ENCODE measurements at places on chromosomes 2 and 18.

DNA sequence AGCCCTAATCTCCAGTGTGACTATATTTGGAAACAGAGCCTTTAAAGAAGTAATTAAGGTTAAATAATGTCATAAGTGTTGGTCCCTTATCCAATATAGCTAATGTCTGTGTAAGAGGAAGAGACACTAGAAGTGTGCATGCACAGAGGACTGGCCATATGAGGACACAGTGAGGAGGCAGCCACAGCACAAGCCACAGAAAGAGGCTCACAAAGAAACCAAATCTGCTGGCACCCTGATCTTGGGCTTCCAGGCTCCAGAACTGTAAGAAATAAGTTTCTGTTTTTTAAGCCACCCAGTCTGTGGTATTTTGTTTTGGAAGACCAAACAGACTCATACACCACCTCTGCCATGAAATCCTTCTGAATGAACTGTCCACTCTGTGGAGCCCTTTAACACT is 186.4 kb upstream of the SLC39A10 start:
- no peak for DNase-seq

DNA sequence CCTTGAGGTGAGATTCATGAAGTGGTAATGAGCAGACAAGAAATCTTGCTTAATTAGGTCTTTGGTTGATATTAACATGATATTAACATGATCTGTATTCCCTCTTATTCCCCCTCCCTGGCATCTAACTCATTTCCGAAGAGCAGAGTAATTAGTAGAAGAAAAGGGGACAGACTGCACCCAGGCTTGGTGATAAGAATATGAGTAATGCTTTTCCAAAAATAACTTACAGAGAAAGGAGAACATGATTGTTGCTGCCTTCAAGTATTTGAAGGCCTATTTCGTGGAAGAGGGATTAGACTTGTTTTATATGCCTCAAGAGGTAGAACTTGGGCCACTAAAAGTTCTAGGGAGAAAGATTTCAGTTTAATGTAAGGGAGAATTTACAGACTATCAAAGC is 130.6 kb upstream of the ATP5MC3 start:
- no peak for DNase-seq

- DNase-seq: no peak
These were observed 75.4 kb downstream of the SPTBN1 start for GRCh38 chr2:54531558-54531957.

- DNase-seq: no peak
These were observed 57.6 kb downstream of the ACKR3 start for GRCh38 chr2:236627193-236627592.

- DNase-seq: no peak
These were observed 79.4 kb downstream of the KCTD1 start for GRCh38 chr18:26468931-26469340.

DNA sequence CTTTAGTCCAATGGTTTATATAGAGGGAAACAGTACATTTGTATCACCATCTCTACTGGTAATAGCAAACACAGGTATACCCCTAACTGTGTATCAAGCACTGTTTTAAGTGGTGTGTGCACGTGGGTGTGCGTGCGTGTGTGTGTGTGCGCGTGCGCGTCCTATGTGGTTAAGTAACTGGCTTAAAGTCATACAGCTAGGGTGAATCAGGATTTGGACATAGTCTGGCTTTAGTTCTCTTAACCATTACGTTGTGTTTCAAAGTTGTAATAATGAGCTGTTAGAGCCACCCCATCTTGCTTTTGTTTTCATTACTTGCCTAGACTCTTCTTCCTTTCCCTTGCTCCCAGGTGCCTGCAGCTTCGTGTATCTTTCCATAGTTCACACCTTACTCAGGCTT is 2.1 kb downstream of the HADHB start:
- DNase-seq: peak; percentile 25

DNA sequence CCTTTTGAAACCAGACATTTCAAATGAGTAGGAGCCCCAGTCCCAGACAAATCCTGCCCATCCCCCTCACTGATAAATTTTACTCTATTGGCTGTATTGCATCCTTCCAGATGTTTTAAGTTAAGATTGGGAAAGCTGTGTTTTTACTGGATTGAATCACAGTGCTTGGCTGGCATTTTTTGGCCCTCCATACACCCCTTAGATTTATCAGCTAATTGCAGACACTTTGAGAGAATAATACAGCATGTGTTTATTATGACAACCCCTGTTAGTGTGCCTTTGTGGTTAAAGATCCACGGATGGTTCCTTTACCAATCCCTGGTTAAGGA is 74.9 kb downstream of the ANTXR1 start:
- DNase-seq: no peak

- DNase-seq: no peak
These were observed 68.8 kb upstream of the TMEM87B start for GRCh38 chr2:111986116-111986900.

- no peak for DNase-seq
These were observed 512.9 kb downstream of the LRRTM4 start for GRCh38 chr2:77009307-77009706.

DNA sequence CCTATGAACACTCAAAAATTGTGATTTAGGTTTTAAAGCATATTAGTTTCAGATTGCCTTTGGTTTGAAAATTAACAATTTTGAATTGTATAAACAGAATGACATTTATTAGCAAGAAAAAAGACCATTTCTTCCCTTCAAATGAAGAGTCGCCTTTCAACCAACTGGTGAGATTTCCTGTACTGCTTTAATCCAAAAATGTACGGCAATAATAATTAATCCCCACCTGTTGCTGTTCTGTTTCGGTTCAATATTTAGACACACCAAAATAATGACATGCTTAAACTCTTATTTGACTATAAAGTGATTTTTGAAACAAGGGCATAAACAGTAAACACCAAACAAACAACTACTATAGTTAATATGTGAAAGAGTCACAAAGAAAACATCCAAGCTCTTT is 39.6 kb downstream of the CHN1 start:
- DNase-seq: no peak

GRCh38 chr2:36886664-36887063 is 79.7 kb downstream of the STRN start:
- DNase-seq: no peak

- no peak for DNase-seq
These were observed 54.3 kb upstream of the RGPD4 start for GRCh38 chr2:107772353-107772752.

DNA sequence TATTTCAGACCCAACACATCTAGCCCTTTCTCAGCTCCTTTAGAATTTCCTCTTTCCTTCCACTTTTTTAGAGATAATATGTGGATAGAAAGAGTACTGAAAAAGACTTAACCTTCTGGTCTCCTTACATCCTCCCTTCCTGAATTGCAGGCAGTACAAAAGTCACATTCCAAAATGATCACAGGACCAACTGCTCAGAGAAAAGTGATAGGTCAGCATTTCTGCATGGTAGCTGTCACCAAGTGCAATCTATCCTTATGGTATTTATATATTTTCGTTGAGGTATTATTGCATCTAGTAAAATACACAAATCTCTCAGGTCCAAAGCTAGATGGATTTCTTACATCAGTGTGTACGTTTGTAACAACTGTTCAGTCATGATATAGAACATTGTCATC is 427.5 kb downstream of the LPIN1 start:
- DNase-seq: no peak

DNA sequence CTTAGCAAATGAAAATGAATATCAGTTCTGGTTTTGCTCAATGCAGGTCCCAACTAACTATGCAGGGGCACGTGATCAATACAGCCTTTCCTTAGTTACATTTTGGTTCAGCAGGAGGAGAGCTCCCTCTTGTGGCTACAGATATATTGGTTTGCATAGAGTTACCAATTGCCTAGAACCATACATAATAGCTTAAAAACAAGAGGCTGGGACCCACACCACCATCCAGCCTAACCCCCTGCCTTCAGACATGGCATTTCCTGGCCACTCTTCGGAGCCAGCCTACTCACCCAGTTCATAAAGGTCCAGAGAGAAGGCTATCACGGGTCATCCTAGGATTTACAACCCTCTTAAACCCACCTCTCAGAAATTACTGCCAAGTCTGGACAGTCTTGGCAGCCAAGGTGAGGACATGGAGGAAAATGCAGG is 10.5 kb downstream of the CCDC93 start:
- DNase-seq: no peak

DNA sequence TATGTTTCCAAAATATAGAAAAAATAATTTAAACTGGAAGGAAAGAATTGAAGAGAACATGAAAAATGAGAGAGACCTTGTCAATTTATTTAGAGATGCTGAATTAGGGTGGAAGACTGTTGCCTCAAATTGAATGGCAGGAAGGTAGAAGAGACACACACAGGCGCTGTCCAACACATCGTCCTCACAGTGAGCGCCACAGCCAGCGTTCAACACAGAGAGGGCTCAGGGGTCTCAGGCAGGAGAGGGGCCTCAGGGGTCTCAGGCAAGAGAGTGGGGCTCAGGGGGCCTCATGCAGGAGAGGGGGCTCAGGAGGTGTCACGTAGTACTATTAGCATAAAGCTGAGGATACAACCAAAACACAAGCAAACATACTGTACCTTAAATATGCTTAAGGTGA is 65.7 kb downstream of the TMEM18 start:
- no peak for DNase-seq

DNA sequence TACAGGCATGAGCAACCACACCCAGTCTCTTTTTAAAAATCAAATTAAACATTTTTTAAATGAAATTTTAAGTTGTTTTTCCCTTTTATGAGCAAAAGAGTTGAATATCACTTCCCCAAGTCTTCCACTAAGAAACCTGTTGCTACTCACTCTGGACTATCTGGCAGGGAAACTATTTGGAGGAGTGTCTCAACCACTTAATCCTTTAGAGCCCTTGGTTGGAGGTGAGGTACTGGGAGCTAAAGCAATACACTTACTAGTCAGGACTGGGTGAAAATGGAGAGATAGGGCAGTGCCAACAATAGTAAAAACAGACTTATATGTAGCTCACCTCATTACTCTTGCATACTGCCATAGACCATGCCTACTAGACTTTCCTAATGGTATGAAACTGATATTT is 135.5 kb downstream of the RND3 start:
- DNase-seq: no peak

DNA sequence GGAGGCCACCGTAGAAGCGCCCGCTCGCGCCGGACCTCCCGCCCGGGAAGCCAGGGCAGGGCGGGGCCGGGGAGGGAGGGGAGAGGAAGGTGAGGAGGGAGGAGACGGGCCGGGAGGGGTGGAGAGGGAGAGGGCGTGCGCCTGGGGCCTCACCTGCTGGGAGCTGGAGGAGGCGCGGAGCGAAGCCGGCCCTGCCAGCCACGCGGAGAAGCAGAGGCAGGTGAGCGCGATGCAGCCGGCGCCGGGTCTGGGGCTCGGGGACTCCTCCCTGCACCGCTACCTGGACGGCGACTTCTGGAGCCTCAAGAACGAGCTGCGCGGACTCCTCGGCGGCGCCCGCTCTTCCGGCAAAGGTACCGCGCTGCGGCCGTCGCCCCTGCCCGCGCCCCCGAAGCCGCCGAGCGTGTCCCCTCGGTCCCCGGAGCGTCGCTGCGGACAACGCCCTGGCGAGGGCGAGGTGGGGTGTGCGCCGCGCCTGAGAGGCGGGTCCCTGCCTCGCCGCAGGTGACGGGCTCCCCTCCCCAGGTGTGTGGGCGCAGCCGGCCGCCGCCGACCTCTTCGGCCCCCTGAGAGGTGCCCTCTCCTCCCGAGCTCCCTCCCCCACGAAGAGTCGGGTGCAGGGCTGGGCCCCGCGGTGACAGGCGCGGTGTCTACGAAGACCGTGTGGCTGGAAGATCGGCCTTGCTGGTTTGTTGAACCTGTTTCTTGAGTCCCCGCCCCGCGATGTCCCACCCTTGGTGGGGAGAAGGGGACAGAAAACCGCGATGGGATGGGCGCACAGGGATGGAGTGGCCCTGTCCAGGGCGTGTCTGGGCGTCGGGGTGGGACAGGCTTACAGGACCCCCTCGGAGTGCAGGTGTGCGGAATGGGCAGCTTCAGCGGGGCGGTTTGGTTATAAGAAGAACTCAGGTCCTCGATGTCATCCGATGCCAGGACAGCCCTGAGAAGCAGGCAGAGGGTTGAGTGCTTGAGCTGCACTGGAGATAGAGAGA is at the start of gene ACOXL:
Gene ACOXL (plus strand): TSS at position 152 of the 992 bp plus-strand sequence. CDS start 35,817 bp downstream, outside the sequence.
- no peak for DNase-seq

- no peak for DNase-seq
These were observed 13.0 kb downstream of the TOGARAM2 start for GRCh38 chr2:28994074-28994473.

DNA sequence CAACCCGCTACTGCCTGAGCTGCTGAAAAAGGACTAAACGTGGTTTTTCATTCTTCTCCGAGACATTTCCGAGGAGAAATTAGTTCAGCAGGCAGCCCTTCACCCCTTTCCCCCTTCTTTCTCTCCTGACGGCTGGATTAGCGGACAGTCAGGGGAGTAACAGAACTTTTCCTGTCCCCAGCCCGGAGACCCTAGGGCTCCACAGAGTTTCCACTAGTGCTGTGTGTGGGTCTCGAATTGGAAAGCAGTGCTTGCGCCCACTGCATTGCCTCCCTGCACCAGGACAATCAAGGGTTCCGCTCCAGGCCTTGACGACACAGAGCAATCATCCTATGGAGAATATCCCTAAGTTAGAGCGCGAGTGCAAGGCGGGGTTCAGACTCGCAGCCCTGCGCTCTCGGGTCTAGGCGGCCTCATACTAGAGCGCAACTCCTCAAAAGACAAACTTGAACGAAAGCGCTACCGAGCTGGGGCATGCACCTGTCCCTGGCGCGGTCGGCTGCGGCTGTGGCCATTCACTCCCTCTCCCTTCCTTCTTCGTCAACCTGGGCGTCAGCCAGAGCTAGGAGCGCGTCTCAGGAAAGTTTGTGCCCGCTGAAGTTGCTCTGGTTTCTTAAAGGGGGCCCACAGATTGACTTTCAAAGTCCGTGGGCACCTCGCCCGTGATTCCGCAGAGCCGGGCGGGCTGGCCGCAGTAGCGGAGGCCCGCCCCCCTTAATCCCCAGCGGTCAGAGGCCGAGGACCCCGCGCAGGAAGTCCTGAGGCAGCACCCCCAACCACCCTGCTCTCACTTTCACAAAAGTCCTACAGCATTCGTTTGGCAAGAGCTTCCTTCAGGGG is 801 bp downstream of the OSR1 start:
- no peak for DNase-seq

DNA sequence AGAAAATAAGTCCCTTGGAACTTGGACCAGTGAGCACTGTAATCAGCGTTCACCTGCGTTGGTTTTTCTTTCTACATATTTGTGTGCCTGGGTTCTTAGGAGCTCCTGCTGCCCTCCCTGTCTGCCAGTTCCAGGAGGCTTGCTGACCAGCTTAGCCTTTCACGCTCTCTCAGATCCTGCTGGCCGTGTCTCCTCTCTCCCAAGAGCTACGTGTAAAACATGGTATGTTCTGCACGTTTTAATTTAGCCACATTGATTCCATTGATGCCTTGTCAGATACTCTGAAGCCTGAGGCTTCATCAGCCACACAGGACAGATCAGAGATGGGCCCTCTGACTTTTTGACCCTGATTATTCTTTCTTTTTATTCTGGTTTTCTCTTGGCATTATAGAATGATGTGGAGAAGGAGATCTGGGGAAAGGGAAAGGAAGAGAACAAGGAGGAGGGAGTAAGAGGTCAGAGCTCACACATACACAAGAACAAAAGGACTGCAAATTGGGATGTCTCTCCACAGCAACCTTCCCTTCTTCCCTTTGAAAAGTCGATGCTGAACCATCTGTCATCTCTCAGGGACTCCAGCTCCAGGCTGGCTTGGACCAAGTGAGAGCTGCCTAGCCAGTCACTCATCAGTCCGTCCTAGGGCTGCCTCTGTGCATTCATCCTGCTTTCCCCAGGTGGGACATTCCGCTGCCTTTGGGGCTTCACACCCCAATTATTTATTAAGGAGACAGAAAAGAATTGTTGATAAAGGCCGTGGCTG is 152.8 kb downstream of the PIK3C3 start:
- DNase-seq: no peak

Measured in activated T-cell treated with anti-CD3 and anti-CD28 coated beads for 48 hours (primary cell).